ENCODE measurements at places on chromosomes 3 and 15.

DNA sequence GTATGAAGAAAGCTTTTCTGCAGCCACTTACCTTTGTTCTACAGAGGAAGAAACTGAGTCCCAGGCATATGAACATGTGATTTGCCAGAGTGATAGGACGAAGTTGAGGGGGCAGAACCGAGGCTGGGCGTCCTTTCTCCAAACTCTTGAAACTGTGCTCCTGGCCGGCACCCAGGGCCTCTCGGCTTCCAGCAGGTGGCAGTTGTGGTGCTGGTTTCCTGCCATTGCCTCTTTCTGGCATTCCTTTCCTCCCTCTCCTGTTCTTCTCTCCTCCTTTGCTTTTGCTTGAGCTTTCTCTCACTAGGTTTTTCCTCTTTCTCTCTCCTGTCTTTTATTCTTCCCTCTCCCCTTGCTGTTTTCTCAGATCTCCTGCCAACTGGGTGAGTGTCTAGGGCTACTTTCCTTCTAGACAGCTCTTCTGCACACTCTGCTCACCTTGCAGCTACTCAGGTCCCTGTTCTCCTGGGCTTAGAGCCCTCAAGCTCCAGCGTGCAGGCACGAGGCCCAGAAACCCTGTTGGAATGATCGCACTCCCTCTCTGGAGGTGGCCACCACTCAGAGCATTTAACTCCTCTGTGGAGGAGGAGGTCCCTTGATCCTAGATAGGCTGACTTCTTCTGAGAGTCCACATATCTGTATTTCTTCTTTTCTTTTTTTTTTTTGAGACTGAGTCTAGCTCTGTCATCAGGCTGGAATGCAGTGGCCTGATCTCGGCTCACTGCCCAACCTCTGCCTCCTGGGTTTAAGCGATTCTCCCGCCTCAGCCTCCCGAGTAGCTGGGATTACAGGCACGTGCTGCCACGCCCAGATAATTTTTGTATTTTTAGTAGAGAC is 26.2 kb downstream of the TRAK1 start:
- DNase-seq: peak; percentile 73

- DNase-seq: no peak
These were observed 20.6 kb downstream of the CD80 start for GRCh38 chr3:119538772-119539171.

DNA sequence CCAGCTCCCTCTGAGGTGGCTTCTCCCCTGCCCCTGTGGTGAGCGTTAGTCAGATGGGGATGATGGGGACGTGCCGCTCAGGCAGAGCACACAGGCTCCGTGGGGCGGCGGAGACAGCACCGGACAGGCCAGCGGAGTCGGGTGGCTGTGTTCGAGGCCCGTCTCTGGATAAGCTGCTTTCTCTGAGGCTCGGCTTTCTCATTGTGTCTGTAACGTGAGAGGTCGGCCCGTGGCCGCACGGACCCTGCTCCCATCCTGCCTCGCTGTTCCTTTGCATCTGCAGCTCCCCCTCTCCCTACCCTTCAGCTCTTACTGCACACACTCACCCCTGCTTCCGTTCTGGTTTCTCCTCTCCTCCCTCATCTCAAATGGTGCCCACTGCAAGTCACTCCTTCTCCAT is 62.5 kb downstream of the FAM43A start:
- DNase-seq: no peak

DNA sequence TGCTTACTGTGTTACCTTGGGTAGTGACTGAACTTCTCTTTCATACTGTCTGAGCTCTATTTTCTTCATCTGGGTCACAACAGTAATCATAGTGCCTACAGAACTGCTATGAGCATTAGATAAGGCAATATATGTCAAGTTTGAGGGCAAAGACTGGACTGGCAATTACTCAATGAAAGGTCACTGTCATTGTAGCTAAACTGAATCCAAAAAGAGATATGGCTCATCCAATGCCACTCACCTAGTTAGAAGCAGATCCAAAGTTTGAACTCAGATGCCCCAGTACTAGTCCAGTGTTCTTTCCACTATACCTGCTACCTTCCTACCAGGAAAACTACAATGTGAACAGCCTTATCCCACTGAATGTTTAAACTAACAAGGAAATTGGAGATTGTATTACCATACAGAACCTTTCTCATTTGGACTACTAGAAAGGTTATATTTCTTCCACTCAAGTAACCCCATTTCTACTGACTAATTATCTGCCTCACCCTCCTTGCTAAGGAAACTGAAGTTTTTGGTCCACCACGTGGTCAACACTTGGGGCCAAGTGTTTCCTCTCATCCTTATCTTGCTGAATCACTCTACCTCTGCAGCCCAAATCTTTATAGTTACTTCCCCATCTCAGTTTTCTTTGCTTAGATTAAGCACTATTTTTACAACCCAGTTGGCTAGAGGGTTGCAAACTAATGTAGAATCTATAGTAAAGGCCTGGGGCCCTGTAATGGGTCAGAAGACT is 202.3 kb upstream of the LPP start:
- no peak for DNase-seq

- no peak for DNase-seq
These were observed 290.0 kb downstream of the ADAMTSL3 start for GRCh38 chr15:83943849-83944404.

DNA sequence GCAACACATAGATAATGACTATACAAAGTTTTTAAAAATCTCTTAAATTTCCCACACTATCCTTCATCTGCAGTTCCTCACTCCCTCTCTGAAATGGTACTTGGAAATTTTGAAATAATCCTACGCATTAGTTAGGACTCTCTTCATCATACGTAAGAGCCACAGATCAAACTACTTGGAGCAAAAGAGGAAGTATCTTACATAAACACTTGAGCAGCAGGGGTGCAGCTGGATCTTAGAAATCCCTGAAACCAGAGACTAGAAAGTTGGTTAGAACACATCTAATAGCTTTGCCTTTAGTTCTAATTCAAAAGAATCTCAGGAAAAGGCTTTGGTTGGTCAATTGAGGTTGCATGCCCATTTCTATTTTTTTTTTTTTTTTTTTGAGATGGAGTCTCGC is 38.8 kb upstream of the ZNF445 start:
- no peak for DNase-seq

DNA sequence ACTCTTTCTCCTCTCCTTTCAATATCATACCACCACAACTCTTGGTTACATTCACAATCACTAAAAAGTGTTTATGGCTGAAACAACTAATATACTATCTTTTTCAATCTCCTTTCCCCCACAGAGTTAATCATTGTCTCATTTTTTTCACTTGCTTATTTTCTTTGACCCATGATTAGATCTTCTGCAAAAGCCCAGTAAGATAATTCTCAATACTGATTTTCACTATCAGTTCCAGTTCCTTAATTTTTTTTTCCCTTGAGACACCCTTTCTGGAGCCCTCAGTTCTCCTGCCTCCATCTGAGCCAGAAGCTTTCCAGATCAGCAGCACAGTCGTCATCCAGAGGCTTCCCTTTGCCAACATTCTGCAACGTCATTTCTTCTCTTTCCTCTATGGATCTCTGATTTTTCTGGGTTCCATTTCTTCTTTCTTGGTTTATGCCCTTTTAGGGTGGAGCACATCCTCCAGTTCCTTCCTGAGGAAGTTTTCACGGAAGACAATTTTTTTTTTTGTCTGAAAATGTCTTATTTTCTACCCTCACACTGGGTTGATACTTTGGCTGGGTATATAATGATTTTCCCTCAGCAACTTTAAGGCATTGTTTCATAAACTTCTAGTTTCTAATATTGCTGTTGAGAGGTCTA is 88.7 kb upstream of the C15orf39 start:
- no peak for DNase-seq

DNA sequence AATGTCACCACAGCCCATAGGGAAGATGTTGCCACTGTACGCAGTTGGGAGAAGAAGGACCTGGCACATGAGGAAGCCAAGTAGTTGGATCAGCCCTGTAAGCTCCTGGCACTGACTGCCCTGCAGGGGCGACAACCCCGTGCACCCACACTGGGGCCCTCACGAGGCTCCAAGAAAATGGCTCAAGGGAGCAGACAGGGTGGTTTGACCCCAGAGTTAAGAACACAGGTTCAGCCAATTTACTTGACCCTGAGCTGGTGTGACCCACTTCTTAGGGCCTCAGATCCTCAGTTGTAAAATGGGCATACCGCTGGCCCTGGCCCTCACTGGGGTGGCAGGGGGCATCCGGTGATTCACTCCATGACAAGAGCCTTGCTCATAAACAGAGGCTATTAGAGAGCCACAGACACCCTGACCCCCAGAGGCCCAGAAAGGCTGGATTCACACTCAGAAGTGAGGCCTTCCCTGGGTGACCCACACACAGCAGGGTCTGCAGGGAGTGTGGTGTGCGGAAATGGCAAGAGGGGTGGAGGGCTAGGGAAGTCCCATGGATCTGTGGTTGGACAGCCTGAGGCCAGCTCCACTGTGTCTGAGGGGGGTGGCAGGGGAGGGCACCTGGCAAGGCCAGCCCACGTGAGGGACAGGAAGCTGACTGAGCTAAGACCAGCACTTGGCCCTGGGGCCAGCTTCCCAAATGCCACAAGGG is 1.7 kb upstream of the HHATL start:
- DNase-seq: no peak

GRCh38 chr3:148901987-148902791 is 37.1 kb downstream of the CPA3 start:
- DNase-seq: peak; percentile 90

DNA sequence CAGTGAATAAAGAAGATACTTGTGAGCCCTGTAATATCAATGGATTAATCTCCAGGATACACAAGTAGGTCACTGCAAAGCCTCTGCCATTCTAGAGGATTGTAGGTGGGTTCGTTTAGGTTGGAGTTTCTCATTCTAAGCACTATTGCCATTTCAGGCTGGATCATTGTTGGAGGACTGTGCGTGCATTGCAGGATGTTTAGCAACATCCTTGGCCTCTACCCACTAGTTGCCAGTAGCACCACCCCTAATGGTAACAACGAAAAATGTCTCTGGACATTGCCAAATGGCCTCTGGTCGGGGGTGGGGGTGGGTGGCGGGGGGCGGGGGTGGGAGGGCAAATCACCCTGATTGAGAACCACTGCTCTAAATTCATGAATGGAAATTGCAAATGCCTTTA is 4.9 kb upstream of the IFT57 start:
- DNase-seq: no peak

DNA sequence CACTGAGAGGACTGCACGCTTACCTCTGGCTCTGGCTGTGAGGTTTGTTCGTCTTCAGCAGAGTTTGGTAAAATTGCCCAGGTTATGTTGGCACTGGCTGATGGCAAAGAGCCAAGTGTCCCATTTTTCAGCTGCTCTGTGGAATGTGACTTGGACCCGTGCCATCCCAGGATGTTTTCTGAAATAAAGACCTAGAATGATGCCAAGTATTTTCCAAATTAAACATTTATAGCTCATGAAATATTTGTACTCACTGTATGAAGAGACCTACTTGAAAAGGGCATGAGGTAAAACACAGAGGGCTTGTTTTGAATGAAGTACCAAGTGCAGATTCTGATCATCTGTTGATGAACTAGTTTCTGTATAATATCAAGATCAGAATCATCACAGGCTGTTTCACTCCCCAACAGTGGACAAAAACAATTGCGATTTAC is 200.5 kb downstream of the STT3B start:
- no peak for DNase-seq

- no peak for DNase-seq
These were observed 81.8 kb upstream of the NANOGP8 start for GRCh38 chr15:35166730-35167359.

DNA sequence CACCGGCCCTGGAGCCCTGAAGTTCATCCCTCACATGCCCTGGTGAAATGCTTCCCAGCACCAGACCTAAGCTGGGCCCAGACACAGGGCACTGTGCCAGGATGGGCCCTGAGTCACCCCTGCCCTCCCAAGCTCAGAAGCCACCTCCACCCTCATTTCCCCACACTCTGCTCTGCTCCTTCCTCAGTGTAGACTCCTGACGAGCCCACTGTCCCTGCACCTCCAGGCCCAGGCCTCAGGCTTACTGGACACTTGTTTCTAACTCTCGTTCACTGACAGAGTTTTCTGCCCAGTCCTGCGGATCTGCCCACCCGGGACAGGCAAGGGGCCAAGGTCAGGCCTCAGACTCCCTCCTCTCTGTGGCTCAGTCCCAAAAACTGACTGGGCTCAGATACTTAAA is 112.6 kb upstream of the RNF7 start:
- DNase-seq: peak; percentile 33

- peak; percentile 97 for DNase-seq
These were observed 16.8 kb downstream of the ATG7 start for GRCh38 chr3:11288786-11289637.

GRCh38 chr3:58150810-58151199 is 60.0 kb downstream of the DNASE1L3 start:
- peak; percentile 86 for DNase-seq

DNA sequence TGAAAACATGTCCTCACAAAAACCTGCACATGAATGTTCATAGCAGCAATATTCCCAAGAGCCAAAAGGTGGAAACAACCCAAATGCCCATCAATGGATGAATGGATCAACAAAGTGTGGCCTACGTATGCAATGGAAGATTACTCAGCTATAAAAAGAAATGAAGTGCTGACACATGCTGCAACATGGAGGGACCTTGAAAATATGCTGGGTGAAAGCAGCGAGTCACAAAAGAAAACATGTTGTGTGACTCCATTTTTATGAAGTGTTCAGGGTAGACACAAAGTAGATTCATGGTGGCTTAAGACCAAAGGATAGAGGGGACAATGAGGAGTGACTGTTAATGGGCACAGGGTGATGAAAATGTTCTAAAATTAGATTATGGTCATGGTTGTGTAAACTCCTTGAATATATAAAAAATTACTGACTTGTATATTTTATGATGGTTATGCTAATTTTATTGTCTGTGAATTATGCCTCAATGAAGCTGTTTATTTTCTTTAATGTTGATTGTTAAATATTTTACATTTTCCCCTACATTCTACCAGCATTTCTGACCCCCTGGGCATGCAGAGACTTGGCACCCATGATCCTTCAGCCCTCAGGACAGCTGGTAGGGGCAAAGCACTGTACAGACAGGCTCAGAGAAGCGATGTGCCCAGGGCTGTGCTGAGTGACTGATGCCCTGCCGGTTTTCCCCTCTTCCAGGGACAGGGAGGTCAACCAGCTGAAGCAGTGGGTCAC is 37.8 kb downstream of the CFAP100 start:
- DNase-seq: peak; percentile 17

- DNase-seq: peak; percentile 100
These were observed 49.7 kb downstream of the PDHB start for GRCh38 chr3:58383904-58384303.

GRCh38 chr15:67608638-67608959 is 66.1 kb downstream of the MAP2K5 start:
- no peak for DNase-seq

DNA sequence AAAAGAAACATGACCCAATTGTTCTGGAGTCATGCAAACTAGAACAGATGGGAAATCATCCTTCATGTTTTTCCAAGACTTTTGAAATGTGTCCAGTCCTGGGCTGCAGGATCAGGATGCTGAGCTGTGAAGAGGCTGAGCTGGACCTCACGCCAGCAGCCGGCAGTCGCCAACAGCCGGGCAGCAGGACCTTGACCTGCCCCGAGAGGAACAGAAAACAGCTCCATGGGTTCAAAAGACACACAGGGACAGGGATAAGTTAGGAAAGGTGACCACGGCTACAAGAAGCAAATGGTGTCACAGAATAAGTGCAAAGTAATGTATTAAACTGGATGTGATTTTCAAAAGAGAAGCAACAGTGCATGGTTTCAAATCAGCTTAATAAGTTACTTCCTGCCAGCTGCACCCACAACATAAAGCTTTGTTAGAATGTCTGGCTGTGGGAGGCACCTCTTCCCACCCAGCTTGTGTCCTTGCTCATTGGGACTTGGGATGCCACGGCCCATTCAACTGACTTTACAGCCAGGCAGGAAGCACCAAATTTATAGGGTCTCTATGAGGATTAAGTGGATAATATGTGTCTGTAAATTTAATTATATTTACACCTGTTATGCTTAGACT is 266.4 kb downstream of the GABRG3 start:
- no peak for DNase-seq

GRCh38 chr15:49877873-49878521 is 241.0 kb downstream of the ATP8B4 start:
- DNase-seq: peak; percentile 98

All from AG10803 (cell line).